NCI-H226 (cell line): ENCODE measurements at places on chromosomes 13 and 19.

GRCh38 chr19:35715981-35716800 is 1.6 kb upstream of the KMT2B start:
- DNase-seq: peak; percentile 36

GRCh38 chr13:98273824-98274742 is 97.0 kb upstream of the RNF113B start:
- DNase-seq: no peak

GRCh38 chr13:21106089-21106488 is 44.7 kb upstream of the LATS2 start:
- no peak for DNase-seq

DNA sequence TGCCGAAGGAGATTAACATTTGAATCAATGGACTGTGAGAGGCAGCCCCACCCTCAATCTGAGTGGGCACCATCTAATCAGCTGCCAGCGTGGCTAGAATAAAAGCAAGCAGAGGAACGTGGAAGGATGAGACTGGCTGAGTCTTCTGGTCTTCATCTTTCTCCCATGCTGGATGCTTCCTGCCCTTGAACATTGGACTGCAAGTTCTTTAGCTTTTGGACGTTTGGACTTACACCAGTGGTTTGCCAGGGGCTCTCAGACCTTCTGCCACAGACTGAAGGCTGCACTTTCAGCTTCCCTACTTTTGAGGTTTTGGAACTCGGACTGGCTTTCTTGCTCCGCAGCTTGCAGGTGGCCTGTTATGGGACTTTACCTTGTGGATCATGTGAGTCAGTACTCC is 14.7 kb downstream of the NHLRC3 start:
- no peak for DNase-seq

DNA sequence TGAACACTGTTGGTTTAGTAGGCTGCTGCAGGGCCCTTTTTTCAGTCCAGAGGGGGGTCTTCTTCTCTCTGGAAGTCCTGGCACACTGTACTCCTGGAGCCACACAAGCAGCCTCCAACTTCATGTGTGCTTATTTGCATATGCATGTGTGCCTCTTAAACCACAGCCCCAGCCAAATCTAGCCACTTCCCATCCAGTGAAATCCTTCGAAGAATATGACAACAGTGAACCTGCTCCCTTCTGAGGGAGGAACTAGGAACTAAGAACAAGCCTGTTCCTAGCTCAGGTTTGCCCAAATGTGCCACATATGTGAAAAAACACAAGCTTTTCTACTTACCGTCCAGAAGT is 348.5 kb downstream of the FOXO1 start:
- no peak for DNase-seq

DNA sequence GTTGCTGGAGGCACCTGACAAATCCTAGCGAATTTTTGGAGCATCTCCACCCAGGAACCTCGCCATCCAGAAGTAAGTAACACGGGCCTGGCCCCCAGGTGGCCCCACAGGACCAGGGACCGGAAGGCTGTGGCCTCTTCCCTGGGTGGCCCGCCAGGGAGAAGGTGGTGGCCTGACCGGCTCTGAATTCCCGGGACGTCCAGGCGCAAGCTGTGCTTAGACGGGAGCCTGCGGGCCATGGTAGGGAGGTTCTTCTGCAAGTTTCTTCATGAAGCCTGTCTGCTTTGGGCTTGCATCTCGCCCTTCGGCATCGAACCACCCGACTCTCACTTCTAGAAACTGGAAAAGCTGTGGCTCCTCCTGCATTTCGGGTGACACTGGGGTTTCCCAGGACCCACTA is 47.4 kb downstream of the KDM4B start:
- no peak for DNase-seq

DNA sequence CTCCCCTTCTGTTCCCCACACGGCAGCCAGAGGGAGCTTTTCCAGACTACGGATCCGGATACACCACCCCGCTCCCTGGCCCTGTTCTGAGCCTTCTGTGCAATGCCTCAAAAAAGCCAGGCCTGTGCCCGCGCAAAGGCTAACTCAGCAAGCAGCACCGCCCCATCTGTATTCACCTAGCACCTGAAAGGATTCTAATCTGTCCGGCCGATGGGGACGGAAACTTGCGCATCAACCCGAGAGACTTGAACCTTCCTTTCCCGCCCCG is 589 bp downstream of the ZBTB45 start:
- peak; percentile 65 for DNase-seq

DNA sequence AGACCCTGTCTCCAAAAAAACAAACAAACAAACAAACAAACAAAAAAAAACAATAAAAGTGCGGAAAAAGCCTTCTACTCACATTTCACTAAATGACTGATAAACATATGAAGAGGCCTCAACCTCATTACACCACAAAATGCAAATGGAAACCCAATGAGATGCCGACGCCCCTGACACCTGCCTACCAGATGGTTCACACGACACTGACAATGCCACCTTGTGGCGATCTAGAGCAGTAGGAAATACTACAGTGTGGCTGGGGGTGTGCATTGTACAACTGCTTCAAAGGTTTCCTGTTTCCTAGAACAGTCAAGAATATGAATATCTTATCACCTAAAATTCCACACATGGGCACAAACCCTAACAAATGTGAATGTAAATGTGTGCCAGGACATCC is 14.0 kb downstream of the SCGB2B2 start:
- DNase-seq: no peak

GRCh38 chr19:2154587-2155075 is 3.3 kb upstream of the AP3D1 start:
- DNase-seq: peak; percentile 74

- no peak for DNase-seq
These were observed 18.8 kb upstream of the GTF3A start for GRCh38 chr13:27405546-27406134.

DNA sequence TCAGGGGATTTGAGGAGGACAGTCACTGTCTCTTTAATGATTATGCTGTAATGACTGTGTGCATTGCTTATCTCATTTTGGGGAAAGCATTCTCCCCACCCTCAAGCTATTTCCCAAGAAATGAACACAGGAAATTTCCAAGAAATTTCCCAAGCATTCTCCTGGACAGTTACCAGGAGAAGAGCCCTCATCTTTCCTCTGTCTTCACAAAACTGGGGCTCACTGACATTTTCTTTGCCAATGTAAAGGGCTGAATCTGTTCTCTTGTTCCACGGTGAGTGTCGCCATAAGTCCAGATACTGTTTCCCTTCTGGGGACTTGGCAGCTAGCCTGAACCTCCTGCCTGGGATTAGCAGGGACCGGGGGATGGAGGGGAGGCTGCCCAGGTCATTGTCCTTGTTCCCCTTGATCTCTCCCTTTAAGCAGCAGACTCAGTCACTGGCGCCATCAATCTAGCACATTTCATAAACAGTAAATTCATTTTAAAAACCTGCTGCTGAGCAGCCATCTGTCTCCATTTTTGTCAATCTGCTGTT is 172.8 kb downstream of the DNAJC15 start:
- no peak for DNase-seq

GRCh38 chr19:38781058-38781457 is 7.7 kb upstream of the LGALS7 start:
- DNase-seq: no peak

GRCh38 chr19:42248270-42249148 is 6.1 kb upstream of the GSK3A start:
- DNase-seq: no peak

DNA sequence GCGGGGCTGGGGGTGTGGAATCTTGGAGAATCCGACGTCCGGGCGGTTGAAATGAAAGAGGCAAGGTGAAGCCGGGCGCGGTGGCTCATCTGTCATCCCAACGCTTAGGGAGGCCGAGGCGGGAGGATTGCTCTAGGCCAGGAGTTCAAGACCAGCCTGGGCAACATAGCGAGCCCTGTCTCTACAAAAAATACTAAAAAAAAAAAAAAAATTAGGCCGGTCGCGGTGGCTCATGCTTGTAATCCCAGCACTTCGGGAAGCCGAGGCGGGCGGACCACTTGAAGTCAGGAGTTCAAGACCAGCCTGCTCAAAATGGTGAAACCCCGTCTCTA is 225 bp upstream of the GARIN5A start:
- no peak for DNase-seq

GRCh38 chr19:38666663-38667511 is 19.4 kb downstream of the ACTN4 start:
- DNase-seq: peak; percentile 41

GRCh38 chr19:53868091-53868891 is 608 bp downstream of the MYADM start:
- DNase-seq: peak; percentile 87

- peak; percentile 61 for DNase-seq
These were observed 2166.4 kb downstream of the PCDH9 start for GRCh38 chr13:65063753-65064152.

DNA sequence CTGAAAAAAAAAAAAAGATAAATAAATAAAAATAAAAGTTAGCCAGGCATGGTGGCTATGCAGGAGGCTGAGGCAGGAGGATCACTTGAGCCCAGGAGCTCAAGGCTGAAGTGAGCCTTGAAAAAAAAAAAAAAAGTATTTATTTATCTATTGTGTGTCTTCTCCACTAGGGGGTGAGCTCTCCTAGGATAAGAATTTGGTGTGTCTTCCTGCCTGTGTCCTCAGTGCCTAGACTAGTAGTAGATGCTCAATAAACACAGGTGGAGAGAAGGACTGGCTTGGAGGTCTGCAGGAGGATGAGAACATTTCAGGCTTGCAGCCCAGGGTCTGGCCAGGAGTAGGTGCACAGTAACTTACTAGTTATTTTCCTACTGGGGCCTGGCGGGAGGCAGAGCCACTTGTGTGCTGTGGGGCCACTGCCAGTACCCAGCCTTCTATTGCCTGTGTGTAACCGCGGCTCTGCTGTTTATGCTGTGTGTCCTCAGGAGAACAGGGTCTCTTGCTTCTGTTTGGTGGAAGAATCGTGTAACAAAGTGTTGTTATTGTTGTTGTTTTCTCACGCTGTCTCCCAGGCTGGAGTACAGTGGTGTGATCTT is 5.4 kb downstream of the LMTK3 start:
- peak; percentile 16 for DNase-seq

DNA sequence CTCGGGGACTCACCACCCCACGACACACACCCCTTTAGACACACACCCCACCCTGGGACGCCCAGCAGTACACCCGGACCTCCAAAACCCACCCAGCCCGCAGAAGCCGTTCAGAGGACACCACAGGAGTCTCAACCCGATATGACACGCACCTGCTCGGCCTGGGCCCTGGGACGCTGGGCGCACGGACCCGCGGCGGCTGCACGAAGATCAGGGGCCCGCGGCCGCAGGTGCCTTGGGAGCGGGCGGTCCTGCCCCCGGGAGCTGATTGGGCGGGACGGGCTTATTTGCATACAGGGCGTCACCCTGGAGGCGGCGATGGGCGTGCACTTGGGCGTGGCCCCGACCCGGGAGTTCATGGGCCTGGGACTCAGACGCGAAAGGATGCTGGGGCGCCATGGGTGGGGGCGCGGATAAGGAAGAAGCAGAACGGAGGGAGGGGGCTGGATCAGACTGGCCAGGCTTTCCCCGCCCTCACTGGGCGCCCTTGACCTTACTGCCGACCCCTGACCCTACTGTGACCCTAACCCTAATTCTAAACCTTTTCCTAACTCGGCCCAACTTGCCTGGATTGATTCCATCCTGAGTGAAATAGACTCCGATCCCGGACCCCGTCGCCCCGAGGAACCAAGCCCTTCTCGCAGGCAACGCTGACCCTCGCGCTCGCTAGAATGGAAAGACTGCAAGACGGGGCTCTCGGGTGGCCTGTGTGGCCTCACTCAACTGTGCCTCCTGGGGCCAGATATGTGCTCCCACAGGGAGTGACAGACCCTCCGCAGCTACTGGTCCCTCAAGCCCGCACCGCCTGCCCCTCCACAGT is at the start of gene MEF2B:
MEF2B (minus strand) TSS at position 211 of the 820 bp plus-strand sequence. CDS start 19,528 bp downstream, outside the sequence.
- DNase-seq: peak; percentile 71

GRCh38 chr13:51246418-51247277 is 24.4 kb downstream of the FAM124A start:
- DNase-seq: no peak

- DNase-seq: no peak
These were observed 7.1 kb downstream of the SMIM7 start for GRCh38 chr19:16652854-16653253.

DNA sequence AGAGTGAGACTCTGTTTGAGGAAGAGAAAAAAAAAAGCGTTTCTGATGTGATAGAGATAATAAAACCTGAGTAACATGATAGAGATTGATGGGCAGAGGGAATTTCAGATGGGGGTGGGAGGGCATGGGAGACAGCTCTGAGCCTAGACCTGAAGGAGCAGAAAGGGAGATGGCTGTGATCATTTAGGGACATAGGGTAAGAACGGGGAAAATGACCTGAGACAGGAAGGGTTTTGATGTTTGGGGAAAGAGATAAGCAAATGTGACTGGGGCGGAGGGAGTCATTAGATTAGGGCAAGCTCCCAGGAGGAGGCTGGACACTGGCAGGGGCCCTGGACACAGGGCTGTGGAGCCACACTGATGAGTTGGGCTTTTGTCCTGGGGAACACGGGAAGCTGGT is 6.1 kb downstream of the ZNF320 start:
- no peak for DNase-seq

DNA sequence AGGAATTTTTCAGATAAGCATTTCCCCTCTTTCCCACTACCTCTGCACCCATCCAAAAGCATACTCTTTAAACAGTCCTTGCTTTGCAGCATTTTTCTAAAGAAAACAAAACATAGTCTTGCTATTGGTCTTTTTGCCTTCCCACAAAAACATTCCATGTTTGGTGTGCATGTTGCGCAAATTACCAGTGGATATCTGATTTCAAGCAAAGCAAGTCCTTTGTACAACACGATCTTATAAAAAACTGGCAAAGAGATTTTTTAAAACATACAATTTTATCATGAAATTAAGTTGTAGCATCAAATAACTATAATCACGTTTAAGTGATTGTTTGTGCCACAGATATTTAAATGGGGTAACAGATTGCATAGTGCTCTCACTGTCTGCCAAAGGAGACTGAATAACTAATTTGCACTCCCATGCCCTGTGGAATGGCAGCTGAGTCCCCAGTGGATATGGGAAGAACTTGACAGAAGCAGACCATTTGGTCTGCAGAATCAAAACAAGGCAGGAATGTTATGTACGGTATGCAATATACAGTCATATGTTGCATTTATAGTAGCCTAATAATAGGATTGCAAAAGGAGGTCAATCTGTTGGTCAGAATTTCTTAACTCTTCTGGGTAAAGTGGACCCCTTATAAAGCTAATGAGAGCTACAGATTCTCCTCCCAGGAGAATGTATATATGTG is 285.7 kb downstream of the TBC1D4 start:
- DNase-seq: no peak

DNA sequence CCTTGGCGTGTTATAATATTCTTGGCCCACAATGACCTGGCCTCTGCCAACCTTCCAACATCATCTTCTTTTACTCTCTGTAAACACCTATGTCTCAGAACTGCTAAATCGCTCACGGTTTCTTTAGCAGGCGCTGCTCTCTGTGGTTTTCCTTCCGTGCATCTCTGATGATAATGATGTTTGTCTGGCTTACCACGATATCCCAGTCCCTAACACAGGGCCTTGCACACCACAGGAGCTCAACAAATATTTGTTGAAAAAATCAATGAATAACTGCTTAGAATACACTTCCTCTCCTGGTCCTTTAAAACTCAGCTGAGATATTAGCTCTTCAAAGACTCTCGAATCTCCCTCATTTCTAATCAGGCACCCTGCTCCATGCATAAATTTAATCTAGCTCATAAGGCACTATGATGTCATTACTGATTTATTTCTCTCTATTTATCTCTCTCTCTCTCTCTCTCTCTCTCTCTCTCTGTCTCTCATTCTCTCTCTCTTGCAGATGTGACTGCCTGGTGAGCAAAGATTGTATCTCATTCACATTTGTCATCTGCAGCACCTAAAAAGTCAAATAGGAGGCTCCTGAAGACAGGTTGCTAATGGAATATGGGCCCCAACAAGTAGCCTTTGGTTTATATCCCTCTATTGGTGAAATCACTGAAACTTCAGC is 206.4 kb downstream of the NHLRC3 start:
- DNase-seq: no peak

GRCh38 chr19:18889949-18890745 is 5.8 kb downstream of the CERS1 start:
- DNase-seq: no peak
